Activated naive CD8-positive, alpha-beta T cell treated with anti-CD3 and anti-CD28 coated beads, Interleukin-2, amount 10 ng/mL, durations not matched to agents 7 days and 5 days (primary cell): ENCODE measurements at places on chromosomes 11 and 22. TPM values are rescaled to one million over a fixed set of nuclear protein-coding genes. Genes with fewer than 3 reads are reported as not detected.

PRRG4 gene
- 0.26 TPM for total RNA-seq

CCDC15 gene
- total RNA-seq = 5.9 TPM

RIMBP3B gene
- total RNA-seq = 0.89 TPM

TENM4 gene
- total RNA-seq = not detected

IGHMBP2 gene
- 32.8 TPM for total RNA-seq

TRPC6 gene
- total RNA-seq = not detected

EFCAB6 gene
- total RNA-seq = 0.37 TPM

SCT gene
- total RNA-seq = not detected

CASP4 gene
- 111 TPM for total RNA-seq

SCGB1A1 gene
- not detected for total RNA-seq

NCAM1 gene
- total RNA-seq = 0.72 TPM

- DNase-seq = no peak
Measured at GRCh38 chr11:130554241-130555055, 106.0 kb downstream of the ADAMTS15 start.

GRCh38 chr11:2197771-2198520 lies 26.3 kb upstream of the TH start:
- DNase-seq = no peak

GRCh38 chr11:114087025-114087424 lies 27.5 kb downstream of the ZBTB16 start:
- no peak for DNase-seq

- DNase-seq = peak; percentile 62
Measured at GRCh38 chr22:26658671-26659478, 1.5 kb downstream of the MIAT start.

- DNase-seq = no peak
Measured at GRCh38 chr11:102309621-102310541, 7.4 kb upstream of the BIRC3 start.

DNA sequence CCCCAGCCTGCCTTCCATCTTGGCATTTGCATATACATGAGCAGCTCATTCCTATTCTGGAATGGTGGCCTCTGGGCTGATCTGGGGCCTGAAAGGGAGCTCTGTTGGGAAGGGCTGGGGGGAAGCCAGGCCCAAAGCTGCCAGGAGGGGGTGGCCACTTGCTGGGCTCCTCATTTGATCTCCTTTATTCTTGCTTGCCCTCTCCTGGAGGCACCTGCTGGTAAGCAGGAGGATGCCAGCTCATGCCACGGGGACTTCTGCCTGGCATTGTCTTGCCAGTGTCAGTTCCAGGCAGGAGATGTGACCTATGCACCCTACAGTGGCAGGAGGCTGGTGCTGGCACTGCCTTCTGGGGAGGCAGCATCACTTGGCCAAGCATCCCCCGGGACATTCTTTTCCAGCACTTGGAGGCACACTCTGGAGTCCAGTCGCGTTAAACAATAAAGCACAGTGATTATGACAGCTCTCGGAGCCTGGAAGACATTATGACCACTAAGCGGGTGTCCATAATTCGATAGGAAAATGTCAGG lies 128.3 kb downstream of the NTM start:
- DNase-seq = no peak

DNA sequence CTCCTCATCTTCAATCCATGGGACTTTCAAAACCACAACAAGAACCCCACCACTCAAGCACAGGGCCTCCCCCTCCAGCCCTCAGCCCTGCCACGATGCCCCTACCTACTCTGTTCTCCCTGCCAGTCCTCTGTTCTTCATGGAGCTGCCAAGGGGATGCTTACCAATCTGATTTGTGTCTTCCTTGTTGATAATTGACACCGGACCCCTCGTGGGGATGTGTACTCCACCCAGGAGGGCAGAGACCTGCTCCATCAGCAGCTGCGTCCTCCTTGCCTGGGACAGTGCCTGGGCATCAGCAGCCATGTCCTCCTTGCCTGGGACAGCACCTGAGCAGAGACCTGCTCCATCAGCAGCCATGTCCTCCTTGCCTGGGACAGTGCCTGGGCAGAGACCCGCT lies 1489.2 kb downstream of the TBC1D22A start:
- no peak for DNase-seq

- no peak for DNase-seq
Measured at GRCh38 chr11:113722221-113722620, 16.1 kb upstream of the TMPRSS5 start.

DNA sequence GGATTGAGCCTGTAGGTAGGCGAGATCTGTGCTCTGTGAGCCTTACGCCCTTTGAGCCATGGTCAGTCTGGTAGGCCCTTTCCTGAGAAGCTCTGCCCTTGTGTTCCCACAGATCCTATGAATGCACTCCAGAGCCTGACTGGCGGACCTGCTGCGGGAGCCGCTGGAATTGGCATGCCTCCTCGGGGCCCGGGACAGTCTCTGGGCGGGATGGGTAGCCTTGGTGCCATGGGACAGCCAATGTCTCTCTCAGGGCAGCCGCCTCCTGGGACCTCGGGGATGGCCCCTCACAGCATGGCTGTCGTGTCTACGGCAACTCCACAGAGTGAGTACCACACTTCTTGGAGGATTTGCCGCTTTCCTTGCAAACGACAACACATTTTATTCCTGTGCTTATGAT lies 47.4 kb downstream of the MED15 start:
- no peak for DNase-seq

GRCh38 chr22:24485608-24486007 lies 9.5 kb upstream of the UPB1 start:
- no peak for DNase-seq

GRCh38 chr11:115848080-115848479 lies 343.9 kb upstream of the CADM1 start:
- no peak for DNase-seq

GRCh38 chr11:3840870-3841425 lies at the start of gene RHOG:
RHOG (minus strand) TSS chr11:3840959; CDS start chr11:3828138, 12,821 bp downstream.
- peak; percentile 81 for DNase-seq

- DNase-seq = no peak
Measured at GRCh38 chr22:19178065-19178656, 375 bp downstream of the SLC25A1 start.

DNA sequence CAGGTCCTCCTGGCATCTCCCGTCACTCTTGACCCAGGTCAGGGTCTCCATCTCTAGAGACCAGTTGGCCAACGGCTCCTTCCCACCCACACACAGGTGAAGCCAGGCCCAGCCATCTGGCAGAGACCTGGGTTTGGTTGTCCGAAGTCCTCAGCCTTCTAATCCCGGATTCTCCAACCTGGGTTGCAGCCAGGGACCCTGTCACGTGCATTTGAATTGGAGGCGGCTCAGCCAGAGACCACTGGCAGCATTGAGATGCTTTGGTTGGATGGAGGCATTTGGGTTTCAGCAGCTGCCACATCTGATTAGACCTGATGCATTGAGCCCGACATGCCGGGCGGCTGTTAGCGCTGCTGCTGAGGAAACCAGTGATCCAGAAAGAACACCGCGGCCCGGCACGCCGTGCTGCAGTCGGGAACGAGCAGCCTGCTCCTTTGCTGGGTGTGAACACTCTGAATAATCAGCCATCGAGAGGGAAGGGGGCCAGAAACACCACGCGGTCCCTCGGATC lies 163.2 kb downstream of the BRD1 start:
- peak; percentile 14 for DNase-seq

- no peak for DNase-seq
Measured at GRCh38 chr11:22798901-22799300, 30.7 kb downstream of the SVIP start.

DNA sequence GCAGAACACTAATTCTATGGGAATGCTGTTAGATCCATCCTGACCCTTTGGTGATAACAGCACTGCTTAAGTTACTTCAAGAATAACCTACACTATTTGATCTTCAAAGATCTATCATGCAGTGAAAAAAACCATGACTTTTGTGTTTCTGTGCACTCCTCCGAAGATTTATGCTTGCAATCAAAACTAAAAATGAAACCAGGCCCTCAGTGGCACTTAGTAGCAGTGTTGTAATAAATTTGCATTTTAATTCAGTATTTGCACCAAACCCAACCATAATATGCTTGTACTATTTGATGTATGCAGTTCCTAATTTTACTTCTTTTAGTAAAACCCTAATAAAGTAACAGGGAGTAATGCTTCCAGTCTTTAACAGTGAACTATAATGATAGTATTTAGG lies 130.7 kb downstream of the SOX6 start:
- no peak for DNase-seq

GRCh38 chr11:45765836-45766235 lies 39.1 kb upstream of the SLC35C1 start:
- no peak for DNase-seq

- no peak for DNase-seq
Measured at GRCh38 chr11:40226654-40227053, 1232.8 kb downstream of the LRRC4C start.

DNA sequence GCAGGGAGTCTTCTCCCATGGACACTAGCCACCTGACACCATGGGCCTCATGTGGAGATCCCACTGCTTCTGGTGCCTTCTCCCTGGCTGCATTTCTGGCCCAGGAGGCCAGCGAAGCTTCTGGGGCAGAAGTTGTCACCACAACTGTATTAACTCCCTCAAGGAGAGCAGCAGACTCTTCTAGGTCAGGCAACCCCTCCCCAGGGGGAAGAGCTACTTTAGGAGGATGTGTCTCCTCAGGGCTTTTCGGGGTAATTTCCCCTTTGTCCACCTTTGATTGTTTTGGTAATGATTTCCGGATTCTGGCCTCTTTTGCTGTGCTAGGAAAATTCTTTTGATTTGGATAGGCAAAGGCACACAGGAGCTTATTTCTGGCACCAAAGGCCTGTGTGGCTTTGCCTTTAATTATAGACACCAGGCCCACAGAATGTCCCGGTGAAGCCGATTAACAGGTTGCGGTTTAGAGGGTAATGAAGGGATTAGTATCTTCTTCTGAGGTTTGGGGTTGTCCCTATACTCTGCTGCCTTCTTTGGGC lies 8.9 kb upstream of the UCP2 start:
- DNase-seq = peak; percentile 20

DNA sequence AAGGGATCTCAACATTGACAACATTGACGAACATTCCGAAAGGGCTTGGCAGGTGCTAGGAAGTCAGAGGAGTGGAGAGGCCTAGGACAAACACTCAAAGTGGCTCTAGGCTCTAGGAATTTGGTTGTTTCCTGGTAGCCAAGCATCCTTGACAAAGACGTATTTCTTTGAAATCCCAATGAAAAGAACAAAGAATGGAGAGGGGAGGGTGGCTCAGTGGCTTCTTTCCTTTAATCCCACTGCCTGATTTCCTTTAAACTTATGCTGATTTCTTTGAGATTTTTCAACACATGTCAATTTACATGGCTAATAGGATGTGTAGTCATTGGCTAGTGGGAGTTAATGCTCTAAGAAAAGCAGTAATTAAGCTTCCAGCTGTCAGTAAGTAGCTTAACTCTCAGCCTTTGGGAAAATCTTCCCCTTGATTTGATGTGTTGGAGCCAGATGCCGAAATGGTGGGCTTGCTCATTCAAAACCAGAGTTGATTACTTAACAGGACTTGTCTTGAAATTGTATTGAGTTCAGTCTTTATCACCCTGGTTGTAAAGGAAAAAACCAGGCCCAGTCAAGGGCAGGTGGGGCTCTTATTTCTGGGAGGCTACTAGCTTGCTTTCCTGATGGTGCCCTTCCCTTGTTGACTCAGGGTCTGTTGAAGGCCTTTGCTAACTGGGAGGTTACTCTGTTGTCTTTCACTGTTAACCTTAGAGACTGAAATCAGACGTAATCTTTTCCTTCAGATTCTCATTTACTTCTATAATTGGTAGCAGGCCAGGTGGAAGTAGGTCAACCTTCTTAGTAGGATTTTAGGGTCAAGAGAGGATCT lies 44.6 kb upstream of the SORL1-AS1 start:
- no peak for DNase-seq

- no peak for DNase-seq
Measured at GRCh38 chr22:28410050-28410816, 269.4 kb downstream of the TTC28 start.

- DNase-seq = no peak
Measured at GRCh38 chr11:122103321-122103720, 12.7 kb downstream of the BLID start.

GRCh38 chr22:25841775-25842174 lies 99.8 kb downstream of the MYO18B start:
- DNase-seq = no peak

DNA sequence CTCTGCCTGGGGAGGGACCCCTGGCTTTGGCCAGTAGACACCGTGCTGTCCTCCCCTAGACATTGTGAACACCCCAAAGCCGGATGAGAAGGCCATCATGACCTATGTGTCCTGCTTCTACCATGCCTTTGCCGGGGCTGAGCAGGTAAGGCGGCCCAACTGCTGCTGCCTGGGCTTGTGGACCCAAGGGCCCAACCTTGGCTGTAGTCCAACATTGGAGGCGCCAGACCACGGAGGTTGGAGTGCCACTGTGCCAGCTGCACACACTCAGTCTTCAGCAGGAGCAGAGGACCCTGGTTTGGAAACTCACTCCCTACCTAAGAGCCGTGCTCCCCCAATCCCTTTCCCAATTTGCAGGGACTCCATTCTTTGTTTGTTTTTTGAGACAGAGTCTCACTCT lies 9.4 kb downstream of the ACTN3 start:
- no peak for DNase-seq
